ELF-1 (cell line): ENCODE measurements at places on chromosomes 7 and 10.

GRCh38 chr10:90642136-90642535 is 215.7 kb downstream of the HTR7 start:
- no peak for DNase-seq

DNA sequence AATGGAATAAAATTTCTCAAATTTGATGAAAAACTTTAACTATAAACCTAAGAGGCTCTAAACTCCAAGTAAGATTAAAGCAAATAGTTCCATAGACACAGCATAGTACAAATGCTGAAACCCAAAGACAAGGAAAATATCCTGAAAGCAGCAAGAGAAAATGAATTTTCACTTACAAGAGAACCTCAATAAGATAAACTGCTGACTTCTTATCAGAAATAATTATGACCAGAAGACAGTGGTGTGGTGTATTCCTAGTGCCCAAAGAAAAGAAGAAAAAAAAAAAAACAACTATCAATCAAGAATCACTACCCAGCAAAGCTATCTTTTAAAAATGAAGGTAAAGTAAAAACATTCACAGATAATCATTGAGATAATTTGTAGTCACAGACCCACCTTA is 106.3 kb downstream of the DYNC1I1 start:
- no peak for DNase-seq

DNA sequence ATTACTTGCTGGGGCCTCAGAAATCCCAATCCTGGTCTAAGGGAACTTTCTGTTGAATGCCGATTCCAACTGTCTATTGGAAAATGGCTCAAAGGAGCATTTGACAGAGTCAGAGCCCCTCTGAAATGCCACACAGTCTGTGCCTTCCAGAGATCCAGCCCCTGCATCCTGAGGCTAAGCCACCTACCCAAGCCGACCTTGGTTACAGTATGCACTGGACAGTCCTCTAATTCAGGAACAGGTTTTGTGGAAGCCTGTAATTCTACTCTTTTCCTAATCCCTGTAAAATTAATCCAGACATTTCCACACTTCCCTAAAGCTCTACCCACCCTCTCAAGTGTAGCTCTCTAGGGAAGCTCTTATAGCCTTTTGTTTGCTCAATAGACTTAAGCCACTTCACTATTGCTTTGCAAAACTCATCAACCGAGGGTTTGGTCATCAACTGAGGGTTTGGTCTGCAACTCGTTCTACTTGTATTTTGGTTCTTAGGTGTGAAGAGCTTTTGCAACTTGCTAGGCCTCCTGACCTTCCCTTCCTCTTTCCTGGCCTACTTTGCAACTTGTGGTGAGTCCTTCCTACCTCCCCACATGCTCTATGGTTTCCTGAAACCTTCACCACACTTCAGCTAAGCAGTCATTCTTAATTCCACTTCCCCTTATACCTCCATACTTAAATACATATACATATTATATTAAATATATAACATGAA is 364.8 kb downstream of the SFMBT2 start:
- DNase-seq = no peak

DNA sequence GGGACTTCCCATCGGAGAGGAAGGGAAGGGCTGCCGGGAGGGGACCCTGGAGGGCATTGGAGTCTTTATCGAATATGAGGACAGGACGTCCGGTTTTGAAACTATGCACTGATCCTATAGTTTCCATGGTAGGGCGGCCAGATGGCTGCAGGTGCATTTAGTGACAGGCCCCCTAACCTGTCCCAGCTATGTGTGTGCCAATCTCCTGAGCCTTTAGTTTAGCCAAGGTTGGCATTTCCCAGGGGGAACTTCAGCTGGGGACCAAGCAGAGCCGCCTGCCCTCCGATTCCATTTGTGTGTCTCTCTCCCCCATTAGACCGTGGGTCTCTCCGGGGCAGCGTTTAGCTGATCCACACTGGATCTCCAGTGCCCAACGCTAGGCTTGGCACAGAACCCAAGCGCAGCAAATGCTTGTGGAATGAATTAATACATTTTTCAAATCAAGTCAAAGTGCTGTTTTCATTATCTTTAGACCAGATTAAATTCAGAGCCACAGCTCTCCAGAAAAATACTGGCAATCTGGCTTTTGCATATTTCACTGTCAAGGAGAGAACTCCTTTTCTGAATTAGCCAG is 19.9 kb downstream of the TMEM270 start:
- no peak for DNase-seq

DNA sequence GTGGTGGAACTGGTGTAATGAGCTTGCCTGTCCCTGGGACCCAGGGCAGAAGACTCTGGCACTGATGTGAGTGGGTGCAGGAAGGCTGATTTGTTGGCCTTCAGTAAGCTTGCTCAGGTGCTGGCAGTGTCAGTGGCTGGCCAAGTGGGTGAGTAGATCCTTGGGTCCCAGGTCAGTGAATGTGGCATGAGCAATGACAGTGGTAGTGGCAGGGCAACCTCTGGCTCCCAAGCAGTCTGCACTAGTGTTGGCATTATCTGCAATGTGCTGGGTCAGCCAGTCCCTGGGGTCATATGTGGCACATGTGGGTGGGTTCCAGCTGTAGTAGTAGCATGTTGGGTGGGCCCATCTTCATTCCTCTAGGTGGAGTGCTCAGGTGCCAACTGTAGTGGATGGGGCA is 640.9 kb upstream of the GRM3 start:
- no peak for DNase-seq
